Activated T-cell treated with anti-CD3 and anti-CD28 coated beads, Interleukin-2, amount 50 U/mL, for 72 hours (primary cell): ENCODE measurements at places on chromosomes 6 and 20.

GRCh38 chr20:5535125-5535756, 215.0 kb upstream of the SHLD1 start:
- no peak overlapping the region for H3K27ac ChIP-seq
- no peak for DNase-seq
- peaks cover 31% of the 10 kb centered on the region for H3K4me1 ChIP-seq
- H3K27me3 ChIP-seq: no peaks in the 10 kb centered on the region
- no peaks in the 10 kb centered on the region for H3K36me3 ChIP-seq
- H3K4me3 ChIP-seq: no peak overlapping the region

DNA sequence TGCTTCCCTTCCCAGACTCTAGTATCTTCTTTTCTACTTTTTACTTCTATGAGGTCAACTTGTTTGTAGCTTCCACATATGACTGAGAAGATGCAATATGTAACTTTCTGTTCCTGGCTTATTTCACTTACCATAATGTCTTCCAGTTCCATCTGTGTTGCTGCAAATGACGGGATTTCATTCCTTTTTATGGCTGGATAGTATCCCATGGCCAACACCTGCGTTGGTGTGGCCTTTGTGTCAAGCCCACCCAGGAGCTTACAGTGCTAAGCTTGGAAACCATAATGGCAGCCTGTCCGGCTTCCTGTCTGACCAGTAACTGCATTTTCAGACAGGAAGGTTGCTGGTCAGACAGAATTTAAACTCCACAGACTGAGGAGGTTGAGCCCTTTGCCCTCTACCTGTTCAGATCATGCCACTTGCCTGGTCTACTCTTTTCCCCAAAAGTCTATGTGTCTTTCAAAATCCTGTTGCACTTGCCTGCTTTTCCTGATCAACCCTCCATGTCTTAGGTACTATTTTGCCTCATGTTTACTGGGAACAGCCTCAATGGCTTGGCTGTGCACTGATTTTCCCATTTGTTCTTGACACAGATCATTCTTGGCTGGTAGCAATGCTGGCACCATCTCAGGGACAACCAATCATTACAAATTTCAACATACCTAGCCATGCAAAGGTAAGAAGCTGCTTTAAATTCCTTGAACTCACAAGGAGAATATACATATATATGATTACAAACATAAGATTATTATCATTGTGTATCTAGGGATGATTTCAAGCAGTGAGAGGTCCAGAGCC, 114.3 kb upstream of the PLEKHG1 start:
- H3K27me3 ChIP-seq: peaks cover 29% of the 10 kb centered on the region
- no peak overlapping the region for H3K27ac ChIP-seq
- no peaks in the 10 kb centered on the region for H3K4me1 ChIP-seq
- H3K4me3 ChIP-seq: no peak overlapping the region
- H3K36me3 ChIP-seq: no peaks in the 10 kb centered on the region

GRCh38 chr6:93325761-93326160, 93.6 kb downstream of the EPHA7 start:
- DNase-seq: no peak
- H3K27me3 ChIP-seq: no peaks in the 10 kb centered on the region
- H3K4me1 ChIP-seq: no peaks in the 10 kb centered on the region
- no peak overlapping the region for H3K27ac ChIP-seq

DNA sequence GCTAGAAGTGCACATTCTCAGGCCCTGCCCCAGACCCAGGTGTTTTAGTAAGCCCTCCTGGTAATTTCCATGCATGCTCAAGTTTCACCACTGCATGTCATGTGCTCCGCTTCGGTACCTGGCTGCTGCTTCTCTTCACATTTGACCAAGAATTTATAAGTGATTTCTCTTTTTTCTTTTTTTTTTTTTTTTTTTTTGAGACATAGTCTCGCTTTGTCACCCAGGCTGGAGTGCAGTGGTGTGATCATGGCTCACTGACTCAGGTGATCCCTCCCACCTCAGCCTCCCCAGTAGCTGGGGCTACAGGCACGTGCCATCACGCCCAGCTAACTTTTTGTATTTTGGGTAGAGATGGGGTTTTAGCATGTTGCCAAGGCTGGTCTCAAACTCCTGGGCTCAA, 16.0 kb downstream of the TM9SF4 start:
- H3K4me1 ChIP-seq: no peaks in the 10 kb centered on the region
- H3K36me3 ChIP-seq: peaks cover 8% of the 10 kb centered on the region
- no peak for DNase-seq
- H3K27ac ChIP-seq: no peak overlapping the region
- no peak overlapping the region for H3K4me3 ChIP-seq
